ENCODE measurements at places on chromosomes 5 and 9.

GRCh38 chr5:102622262-102622661 lies 123.5 kb upstream of the SLCO6A1 start:
- DNase-seq: no peak

GRCh38 chr9:8719833-8720486 lies 920.4 kb upstream of the DMAC1 start:
- no peak for DNase-seq

- no peak for DNase-seq
Observed at GRCh38 chr5:88708682-88709398, 174.1 kb downstream of the MEF2C start.

DNA sequence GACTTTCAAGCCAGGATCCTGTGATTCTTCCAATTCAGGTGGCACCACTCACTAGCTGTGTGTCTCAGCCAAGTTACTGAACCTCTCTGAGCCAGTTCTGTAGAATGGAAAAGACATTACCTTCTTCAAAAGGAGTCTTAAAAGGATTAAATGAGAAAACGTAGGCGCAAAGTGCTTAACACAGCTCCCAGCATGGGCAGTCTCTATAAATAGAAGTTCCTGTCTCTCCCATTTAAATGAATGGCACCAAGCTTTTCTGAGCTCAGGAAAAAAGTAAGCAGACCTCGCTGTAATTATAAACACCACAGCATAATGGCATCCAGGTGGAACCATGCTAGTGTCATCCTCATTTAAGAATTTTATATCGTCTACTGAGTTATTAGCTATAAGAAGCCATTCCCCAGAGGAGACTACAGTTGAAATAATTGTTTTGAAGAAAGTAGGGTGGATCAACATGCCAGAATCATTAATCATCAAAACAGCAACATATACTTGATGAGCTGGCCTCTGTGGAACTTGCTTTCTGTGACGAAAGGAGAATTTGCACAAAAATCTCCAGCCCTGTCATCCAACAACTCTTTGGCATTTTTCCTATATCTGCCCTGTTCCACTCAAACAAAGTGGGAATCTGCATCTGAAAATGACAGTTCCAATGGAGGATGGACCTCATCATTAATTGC lies 188.9 kb downstream of the SPOCK1 start:
- DNase-seq: no peak

DNA sequence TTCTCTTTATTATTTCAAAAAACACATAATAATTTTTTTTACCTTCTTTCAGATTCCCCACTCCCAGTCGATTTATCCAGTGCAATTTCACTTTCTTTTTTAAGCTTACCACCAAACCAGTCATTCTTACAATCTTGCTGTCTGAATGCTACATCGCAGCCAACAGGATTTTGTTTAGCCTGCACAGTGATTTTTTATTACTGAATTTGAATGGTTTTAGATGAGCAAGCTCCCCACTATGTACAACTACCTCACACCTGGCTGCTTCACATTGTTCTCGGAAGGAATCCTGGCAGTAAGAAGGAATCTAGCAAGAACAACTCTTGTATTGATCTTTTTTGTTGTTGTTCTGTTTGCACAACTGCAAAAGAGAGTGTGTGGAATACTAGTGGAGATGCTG lies 668.1 kb upstream of the WWC1 start:
- no peak for DNase-seq

- DNase-seq: no peak
Observed at GRCh38 chr9:98231770-98232478, 23.5 kb downstream of the TBC1D2 start.

- no peak for DNase-seq
Observed at GRCh38 chr5:107669096-107670031, 1.4 kb downstream of the EFNA5 start.

DNA sequence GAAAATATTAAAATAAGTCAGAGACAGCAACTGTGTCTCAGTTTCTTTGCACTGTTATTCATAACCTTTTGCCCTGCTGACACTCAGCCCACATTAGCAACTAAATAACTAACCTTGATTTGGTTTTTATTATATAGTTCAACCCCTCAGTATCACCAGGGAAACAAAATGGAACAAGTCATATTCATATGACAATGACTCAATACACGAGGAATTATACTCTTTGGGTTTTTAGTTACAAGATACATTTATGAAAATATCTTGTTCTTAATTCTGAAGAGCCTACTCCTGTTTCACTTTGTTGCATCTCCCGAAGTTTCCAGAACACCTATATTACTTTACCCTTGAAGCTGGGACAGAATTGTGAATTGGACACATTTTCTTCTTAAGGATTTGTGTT lies 845.4 kb downstream of the EFNA5 start:
- DNase-seq: no peak

DNA sequence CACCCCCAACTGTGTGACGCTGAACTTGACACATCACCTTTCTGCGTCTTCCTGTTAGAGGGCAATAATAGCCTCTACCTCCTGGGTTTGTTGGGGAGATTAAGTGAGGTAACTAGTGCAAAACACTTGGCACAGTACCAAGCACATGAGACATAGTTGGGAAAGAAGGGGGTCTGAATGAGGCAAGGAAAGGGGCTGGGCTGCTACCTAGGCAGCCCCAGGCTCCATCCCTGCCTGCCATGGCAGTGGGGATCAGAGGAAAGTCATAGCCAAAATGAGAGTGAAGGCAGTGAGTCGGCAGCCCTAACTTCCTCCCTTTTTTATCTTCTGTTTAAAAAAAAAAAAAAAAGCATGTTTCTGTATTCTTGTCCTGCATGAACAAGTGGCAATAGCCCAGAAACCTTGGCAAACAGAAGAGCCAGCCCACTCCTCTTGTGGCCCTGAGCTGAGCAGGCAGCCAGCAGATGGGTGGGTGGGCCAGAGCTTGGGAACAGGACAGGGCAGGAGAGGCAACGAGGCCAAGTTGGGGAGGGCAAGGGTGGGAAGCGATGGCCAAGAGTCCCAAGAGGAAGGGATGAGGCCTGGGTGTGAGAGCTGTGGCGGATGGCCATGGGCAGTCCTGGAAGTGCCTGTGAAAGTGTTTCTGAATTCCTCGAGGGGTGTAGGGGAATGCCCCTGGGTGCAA lies 11.4 kb downstream of the CAMK2A start:
- no peak for DNase-seq

- DNase-seq: no peak
Observed at GRCh38 chr5:14807471-14807870, 64.1 kb downstream of the ANKH start.

- DNase-seq: no peak
Observed at GRCh38 chr9:127502706-127503378, 51.5 kb downstream of the LRSAM1 start.

DNA sequence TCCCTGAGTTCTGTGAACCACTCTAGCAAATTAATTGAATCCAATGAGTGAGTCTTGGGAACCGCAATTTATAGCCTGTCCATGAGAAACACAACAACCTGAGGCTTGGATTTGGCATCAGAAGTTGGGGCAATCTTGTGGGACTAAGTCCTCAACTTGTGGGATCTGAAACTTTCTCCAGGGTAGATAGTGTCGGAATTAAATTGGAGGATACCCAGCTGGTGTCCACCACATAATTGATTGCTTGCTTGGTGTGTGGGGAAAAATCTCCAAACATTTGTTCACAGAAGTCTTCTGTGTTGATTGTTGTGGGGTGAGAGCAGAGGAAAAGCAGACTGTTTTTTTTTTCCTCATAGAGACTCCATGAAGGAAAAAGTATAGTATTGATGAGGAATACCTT lies 320.6 kb upstream of the MEF2C start:
- no peak for DNase-seq

DNA sequence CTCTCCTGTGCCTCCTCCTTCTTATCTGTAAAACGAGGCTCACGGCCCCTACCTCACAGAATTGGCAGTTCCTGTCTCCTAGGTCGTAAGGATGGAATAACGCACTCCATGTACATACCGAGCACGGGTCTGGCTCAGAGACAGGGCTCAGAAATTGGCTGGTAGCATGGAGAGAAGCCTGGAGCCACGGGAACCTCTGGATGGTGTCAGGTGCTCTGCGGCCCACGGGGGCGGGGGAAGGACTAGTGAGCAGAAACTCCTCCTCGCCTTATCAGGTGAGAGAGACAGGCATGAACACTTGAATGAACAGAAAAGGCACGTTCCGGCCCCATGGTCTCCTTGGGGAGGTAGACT lies 15.4 kb upstream of the C5orf47 start:
- no peak for DNase-seq

All from stimulated activated CD8-positive, alpha-beta memory T cell treated with anti-CD3 and anti-CD28 coated beads, Interleukin-4, amount 100 ng/mL, for 1 hour (primary cell).